ENCODE measurements at places on chromosomes 2 and 18. TPM values are rescaled to one million over a fixed set of nuclear protein-coding genes. Genes with fewer than 3 reads are reported as not detected.

CRYGB gene
- not detected for total RNA-seq

MBD5 gene
- total RNA-seq: 5.2 TPM

SF3B1 gene
- 219 TPM for total RNA-seq

DNA sequence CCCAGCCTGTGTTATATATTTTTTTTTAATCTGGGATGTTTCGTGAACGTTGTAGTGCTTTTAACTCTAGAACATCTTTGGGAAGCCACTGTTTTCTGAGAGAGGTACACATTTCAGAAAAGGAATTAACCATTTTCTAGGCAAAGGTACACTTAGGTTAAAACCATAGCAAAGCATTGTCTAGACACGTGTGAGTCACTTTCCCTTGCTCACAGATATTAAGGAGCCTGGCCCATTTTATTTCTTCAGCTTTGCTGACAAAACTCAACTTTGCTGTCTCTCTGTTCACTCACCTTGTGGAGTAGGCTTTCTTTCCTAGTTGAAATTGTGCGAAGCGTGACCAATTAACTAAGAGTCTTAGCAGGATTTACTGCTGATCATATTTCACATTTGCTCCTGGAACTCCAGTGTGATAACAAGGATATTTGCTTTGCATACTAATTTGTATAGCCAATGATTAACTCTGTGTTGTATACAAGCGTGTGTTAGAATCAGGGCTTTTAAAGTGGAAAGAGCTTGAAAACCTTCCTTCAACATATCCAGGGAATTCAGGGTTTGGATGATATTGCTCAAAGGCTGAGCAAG lies 215.0 kb upstream of the AGAP1 start:
- no peak for DNase-seq

- no peak for DNase-seq
Observed at GRCh38 chr2:225140723-225141122, 98.5 kb upstream of the DOCK10 start.

DNA sequence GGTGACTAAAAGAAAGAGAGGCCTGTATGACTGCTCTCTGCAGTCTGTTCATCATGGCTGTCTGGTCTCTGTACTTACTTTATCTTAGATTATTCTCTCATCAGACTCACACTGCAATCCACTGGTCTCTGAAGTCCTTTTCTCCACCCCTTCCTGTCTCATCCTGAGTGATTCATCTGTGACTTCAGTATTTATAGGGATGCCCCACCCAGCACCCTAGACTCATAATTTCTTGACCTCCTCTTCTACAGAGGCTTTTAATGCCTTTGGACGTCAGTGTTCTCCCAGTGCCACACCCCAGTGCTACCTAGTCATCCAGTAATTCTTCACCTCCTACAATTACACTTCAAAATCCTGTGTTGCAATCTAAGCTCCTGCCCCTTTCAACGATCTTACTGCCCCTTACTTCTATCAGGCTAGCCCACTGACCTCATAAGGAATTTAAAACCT lies 14.9 kb upstream of the ITPRID2 start:
- no peak for DNase-seq

DNA sequence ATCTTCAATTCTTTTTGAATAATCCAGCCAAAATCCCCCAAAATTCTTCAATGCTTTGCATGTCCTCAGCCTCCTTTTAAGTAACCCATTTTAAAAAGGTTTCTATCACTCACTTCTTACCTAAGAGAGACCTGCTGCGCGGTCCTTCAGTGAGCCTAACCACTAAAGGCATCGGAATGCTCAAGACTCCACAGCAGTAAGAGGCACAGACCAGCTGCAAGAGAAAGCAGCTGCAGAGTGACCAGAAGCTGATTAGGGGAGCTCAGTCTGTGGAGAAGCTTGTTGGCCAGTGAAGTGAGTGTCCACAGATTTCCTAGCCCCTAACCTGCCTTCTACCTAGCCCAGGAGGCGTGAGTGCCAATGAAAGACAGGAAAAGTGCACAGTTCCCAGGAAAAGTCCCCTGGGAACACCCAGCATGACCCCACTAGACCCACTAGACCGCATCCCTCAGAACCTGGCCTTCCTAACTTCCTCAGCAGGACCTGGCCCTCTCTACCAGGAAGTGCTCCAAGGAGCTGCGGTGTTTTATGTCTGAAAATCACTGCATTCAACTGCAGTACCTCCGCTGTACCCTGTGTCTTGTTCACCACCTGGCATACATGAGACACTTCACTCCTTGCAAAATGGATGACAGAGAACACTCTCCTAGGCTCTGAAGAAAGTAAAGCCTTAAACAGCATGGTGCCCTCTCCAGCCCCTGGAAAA lies 10.1 kb downstream of the MBOAT2 start:
- DNase-seq: no peak

DNA sequence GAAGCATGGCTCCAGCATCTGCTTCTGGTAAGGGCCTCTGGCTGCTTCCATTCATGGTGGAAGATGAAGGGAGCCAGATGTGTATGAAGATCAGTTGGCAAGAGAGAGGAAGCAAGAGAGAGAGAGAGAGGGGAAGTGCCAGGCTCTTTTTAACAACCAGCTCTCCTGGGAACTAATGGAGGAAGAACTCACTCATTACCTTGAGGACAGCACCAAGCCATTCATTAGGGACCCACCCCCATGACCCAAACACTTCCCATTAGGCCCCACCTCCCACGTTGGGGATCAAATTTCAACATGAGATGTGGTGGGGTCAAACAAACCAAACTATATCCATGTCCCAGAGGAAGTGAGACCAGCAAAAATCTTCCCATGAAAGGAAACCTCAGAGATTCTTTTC lies 124.8 kb upstream of the SIX2 start:
- no peak for DNase-seq

DNA sequence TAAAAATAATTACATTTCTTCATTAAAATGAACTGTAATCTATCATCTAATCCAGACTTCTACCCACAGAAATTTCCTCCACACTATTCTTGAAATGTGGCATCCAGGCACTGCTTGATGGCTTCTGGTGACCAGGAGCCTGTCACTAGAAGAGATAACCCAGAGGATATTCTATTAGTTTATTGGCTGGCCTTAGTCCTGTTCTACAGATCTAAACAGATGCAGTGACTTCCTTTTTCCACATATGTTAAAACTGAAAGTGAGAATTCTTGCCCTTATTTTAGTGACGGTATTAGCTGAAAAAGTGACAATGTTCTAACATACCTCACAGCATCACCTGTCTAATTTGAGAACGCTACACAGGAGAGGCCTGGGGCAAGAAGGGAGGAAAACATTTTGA lies 775.4 kb downstream of the TSN start:
- no peak for DNase-seq

DNA sequence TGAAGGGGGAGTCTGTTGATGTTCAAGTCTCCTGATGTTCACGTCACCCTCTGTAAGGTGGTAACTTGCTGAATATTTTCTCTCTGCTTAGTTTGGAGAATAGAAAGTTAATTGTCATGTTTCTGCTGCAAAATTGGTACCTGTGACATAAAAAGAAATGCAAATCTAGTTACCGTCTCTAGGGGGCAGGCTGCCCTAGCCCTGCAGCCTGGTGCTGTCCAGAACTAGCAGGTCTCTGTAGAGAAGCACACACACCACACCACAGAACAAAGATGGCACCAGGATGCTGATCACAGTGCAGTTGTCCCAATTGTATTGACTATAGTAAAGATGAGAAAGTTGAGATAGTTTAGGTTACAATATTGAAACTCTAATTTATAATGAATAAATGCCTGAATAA lies 47.0 kb downstream of the SLC9A4 start:
- peak; percentile 61 for DNase-seq

DNA sequence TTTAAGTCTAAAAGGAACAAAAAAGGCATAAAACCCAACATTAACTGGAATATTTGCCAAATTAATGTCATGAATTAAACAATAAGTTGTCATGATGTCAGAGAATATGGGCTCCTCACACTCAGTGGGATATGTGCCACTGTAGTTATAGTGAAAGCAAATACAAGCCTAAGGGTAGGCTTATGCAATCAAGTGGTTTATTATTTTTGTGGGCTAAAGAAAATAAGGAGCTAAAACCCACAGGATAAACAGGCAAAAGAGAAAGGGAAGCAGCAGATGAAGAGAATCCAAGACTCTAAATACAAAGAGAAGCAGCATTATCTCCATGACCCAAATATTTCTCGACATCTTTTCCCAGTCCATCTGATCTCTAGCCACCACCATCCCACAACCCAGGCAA lies 17.5 kb downstream of the YWHAQ start:
- no peak for DNase-seq

- DNase-seq: peak; percentile 85
Observed at GRCh38 chr2:170816504-170817092, at the start of gene GAD1. Gene GAD1 (plus strand): TSS chr2:170816887. CDS start chr2:170818592, 1,705 bp downstream.

DNA sequence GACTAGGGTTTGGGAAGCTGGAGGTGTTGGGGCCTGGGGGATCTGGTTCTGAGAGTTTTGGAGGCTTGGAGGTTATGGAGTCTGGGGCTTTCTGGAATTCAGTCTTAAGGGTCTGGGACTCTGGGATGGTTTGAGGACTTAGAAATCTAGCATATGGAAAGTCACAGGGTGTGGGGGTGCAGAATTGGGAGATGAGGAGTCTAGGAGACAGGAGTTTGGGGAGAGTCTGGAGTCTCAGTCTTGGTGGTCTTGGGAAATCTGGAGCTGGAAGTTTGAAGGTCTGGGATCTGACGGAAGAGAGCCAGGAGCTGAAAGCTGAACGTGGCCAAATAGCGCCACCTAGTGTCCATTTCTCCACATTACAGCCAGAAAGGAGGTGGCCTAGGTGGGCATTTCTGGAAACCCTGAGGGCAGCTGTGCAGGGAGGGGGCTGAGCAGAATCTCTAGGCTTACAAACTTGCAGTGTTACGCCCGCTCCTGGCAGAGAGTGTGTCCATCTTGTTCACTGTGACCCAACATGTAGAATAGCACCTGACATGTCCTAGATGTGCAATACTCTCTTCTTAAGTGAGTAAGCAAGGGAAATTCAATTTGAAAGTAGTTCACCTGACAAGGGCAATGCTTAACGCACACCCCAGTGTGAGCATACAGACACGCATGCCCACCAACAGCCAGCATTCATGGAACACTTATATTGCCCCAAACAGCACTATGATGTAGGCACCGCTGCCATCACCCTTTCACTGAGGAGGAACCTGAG lies 204.8 kb downstream of the TFCP2L1 start:
- peak; percentile 66 for DNase-seq

- peak; percentile 43 for DNase-seq
Observed at GRCh38 chr2:152716805-152717227, 445 bp downstream of the PRPF40A start.

Measured in SK-MEL-5 (cell line).